Activated CD4-positive, alpha-beta T cell treated with anti-CD3 and anti-CD28 coated beads for 4 hours (primary cell): ENCODE measurements at places on chromosomes 1 and 21.
A peak's percentile ranks its signal among the peaks of the same experiment; 100 is the strongest.

GRCh38 chr1:16978567-16979474, 1.6 kb downstream of the MFAP2 start:
- DNase-seq = no peak

- DNase-seq = no peak
Observed at GRCh38 chr1:73042403-73042802, 760.1 kb upstream of the NEGR1 start.

- DNase-seq = peak; percentile 36
Observed at GRCh38 chr1:147598621-147599361, 57.5 kb downstream of the BCL9 start.

GRCh38 chr1:66283622-66284041, 250.3 kb upstream of the SGIP1 start:
- DNase-seq = no peak

DNA sequence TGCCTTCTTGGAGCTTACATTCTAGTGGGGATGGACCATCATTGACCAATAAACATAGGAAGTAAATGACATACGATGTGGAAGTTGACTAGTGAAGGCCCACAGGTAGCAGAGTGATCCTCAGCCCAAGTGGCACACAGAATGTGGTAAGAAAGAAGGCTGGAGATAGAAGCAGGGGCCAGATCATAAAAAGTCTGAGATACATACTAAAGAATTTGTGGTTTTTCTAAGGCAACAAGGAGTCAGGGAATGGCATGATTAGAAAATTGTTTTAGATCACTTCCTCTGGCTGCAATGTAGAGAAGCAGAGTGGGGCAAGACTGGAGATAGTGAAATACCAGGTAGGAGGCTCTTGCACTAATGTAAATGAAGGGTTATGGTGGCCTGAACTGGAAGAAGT, 154.0 kb downstream of the VPS13D start:
- no peak for DNase-seq

GRCh38 chr1:50265790-50266314, 157.1 kb downstream of the ELAVL4 start:
- no peak for DNase-seq

DNA sequence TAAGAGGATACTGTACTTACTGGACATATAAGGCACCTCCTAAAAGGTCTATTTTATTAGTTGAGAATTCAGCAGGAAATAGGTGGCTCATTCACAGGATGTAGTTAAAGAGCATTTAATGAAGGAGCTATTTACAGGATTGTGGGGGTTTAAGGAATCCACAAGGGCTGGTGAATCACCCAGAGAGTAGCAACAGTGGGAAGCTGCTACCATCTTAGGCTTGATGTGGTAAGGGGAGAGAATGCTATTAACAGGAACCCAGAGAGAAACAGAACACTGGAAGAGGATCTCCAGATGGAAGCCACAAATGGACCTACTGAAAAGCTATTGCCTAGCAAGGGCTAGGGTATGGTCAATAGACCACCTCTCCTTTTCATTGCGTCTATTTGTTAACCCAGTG, 52.0 kb upstream of the COL11A1 start:
- no peak for DNase-seq

DNA sequence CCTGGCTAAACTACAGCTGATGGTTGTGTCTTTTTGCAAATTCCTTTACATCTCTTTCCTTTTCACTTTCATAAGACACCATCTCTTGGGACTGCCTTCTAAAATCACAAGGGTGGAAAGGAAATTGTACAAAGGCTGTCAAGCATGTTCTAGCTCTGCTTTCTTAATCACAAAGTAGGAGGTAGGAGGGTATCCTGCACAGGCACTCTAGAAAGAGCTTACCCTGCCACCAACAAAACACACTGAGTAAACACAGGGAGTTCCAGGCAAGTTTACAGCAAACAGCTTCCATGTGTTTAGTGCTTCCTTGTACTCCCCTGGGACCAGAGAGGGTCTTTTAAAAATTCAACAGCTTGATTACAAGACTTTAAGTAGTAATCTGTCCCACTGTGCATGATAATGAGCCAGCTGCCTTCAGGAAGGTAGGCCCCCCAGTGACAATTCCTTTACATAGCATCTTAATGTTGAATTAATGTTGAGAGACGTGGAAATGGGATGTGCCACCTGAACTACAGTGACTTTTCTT, 2.4 kb downstream of the PLPP3 start:
- no peak for DNase-seq

DNA sequence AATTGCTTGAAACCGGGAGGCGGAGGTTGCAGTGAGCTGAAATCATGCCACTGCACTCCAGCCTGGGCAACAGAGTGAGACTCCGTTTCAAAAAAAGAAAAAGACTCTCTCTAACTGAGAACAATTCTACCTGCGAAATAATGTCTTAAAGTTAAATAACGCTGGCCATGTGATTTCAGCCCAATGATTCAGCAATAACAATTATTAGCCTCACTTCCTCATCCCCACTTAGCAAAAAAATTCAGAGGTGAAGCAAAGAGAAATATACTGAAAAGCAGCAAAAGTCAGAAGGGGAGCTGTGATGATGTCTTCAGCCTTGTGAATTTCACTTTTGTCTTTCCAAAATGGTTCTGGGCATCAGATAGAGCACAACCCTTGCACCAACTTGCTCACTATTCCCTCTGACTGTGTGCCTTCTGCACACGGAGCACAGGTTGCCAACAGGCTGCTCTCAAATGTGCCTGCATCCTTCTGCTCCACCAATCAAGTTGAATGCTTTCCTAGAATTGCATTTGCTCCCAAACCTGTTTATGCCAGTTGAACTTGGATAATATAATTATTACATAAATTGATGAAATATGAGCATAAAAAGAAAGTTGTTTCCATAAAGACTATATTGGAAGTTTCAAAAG, 79.8 kb upstream of the IPO9 start:
- DNase-seq = no peak

- no peak for DNase-seq
Observed at GRCh38 chr1:42852608-42852980, 6.2 kb downstream of the ZNF691 start.

- DNase-seq = no peak
Observed at GRCh38 chr1:214314178-214314843, 33.4 kb downstream of the SMYD2 start.

DNA sequence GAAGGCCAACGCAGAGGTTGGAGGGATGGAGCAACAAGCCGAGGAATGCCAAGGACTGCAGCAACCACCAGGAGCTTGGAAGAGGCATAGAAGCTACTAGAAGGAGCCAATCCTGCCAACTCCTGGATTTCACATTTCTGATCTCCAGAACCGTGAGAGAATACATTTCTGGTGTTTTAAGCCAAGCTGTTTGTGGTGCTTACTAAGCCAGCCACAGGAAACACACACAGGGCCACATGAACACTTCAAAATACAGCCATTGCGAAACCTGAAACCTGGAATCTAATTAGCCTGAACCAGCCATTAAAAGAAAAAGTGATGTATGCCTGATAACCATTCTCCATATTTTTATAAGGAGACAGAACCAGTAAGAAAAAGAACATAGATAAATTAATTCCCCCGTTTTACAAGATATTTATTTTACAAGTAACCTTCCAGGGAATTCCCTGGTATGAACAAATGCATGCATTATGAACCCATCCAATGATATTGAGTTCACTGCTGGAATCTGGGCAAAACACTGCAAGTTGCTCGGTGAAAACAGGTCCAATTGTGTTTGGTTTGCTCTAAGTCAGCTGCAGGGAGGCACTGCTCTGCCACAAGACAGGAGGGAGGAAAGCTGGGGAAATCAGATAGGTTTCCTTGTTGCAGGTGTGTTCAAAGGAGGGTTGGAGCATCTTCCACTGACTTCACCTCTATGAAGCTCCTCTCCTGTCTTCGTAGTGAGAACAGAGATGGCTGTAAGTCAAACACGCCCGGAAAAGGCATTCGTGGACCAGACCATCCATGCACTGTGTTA, 70.2 kb downstream of the ETS2 start:
- no peak for DNase-seq
